ENCODE measurements at places on chromosomes 11 and 22. TPM values are rescaled to one million over a fixed set of nuclear protein-coding genes. Genes with fewer than 3 reads are reported as not detected.

The TEF gene
- 5.0 TPM for total RNA-seq

The ADAMTS15 gene
- total RNA-seq, result 8.5 TPM

The LINC01488 gene
- total RNA-seq, result not detected

The ESRRA gene
- total RNA-seq, result 47.2 TPM

The ASCL2 gene
- not detected for total RNA-seq

The MS4A3 gene
- not detected for total RNA-seq

The MYO18B gene
- total RNA-seq, result not detected

The HBG2 gene
- total RNA-seq, result not detected

The TMPRSS13 gene
- 0.06 TPM for total RNA-seq

The SEPTIN3 gene
- not detected for total RNA-seq

The EIF3M gene
- total RNA-seq, result 387 TPM

The SCO2 gene
- 2.6 TPM for total RNA-seq

The HMGXB4 gene
- total RNA-seq, result 17.0 TPM

The NPAS4 gene
- not detected for total RNA-seq

The SMTNL1 gene
- total RNA-seq, result not detected

The NDUFV1 gene
- 180 TPM for total RNA-seq

The CBX7 gene
- total RNA-seq, result 2.0 TPM

The ART5 gene
- total RNA-seq, result not detected

The SCGB1D2 gene
- total RNA-seq, result not detected

The GSTT2 gene
- total RNA-seq, result 0.41 TPM

The FGF3 gene
- not detected for total RNA-seq

The SAA2 gene
- 0.87 TPM for total RNA-seq

The APOL5 gene
- not detected for total RNA-seq

The VSIG2 gene
- total RNA-seq, result not detected

The IL10RA gene
- total RNA-seq, result 0.78 TPM

The RNF214 gene
- 8.0 TPM for total RNA-seq

The ISX gene
- total RNA-seq, result not detected

The CREB3L1 gene
- 6.3 TPM for total RNA-seq

The F2 gene
- not detected for total RNA-seq

The TLCD5 gene
- total RNA-seq, result 7.2 TPM

The FADS1 gene
- 64.7 TPM for total RNA-seq

The OVOL1 gene
- not detected for total RNA-seq

The SYT13 gene
- 0.05 TPM for total RNA-seq

The DAGLA gene
- total RNA-seq, result 5.1 TPM

The SNX32 gene
- not detected for total RNA-seq

The EXPH5 gene
- total RNA-seq, result 0.82 TPM

The APOA5 gene
- total RNA-seq, result not detected

The DEUP1 gene
- total RNA-seq, result not detected

The SH3BP1 gene
- 18.7 TPM for total RNA-seq

The OR4D5 gene
- not detected for total RNA-seq

The C22orf39 gene
- total RNA-seq, result 32.3 TPM

The YPEL1 gene
- 8.7 TPM for total RNA-seq

The ASRGL1 gene
- total RNA-seq, result 41.4 TPM

The OR5B21 gene
- total RNA-seq, result not detected

The SCARF2 gene
- 17.4 TPM for total RNA-seq

The SLC6A5 gene
- not detected for total RNA-seq

The SCGB2A2 gene
- total RNA-seq, result not detected

The SCN3B gene
- 5.8 TPM for total RNA-seq

The MRGPRX3 gene
- total RNA-seq, result not detected

The GGT1 gene
- 8.2 TPM for total RNA-seq

The FOLH1 gene
- total RNA-seq, result 10.9 TPM

The P4HA3 gene
- total RNA-seq, result 20.2 TPM

The FBLN1 gene
- total RNA-seq, result 6.6 TPM
